ENCODE measurements at places on chromosomes 1 and 21.

GRCh38 chr1:151581451-151581850 lies 30.4 kb upstream of the SNX27 start:
- DNase-seq, result no peak

DNA sequence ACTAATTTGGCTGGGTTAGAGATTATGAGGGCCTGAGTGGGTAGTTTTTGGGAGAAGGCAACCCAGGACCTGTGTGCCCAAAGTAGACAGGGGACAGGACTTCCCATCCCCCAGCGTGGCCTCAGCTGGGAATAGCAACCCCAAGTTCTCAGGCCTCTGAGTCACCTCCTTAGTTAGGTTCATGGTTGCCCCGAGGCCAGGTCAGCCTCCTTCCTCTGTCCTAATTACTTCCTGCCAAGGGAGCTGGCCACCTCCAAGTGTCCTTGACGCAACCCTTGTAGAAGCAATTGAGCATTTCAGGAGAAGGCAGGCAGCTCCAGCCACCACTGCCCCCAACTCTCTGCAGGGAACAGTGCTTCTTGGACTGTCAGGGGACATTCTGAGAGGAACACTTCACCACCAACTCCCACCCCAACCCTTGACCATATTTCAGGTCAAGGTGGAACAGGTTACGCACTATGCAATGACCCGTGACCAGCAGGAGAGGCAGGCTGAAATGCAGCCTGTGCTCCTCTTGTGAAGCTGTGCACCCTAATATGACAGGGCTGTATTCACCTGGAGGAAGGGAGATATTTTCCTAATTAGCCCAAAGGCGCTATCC lies 5.1 kb upstream of the NT5C1A start:
- DNase-seq, result no peak

DNA sequence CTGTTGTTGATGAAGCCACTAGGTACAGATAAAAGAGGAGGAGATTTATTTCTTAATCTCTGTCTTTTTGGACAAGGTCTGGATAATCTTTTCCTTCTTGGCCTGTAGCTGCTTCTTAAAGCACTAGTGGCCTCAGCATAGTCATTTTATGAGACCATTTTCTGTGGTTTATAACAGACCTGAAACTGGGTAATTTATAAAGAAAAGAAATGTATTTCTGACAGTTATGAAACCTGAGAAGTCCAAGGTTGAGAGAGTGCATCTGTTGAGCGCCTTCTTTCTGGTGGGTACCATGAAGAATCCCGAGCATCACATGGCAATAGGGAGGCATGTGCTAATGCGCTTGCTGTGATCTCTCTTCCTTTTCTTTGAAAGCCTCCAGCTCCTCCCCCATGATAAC lies 36.7 kb upstream of the PDC start:
- no peak for DNase-seq

- no peak for DNase-seq
These were observed 79.8 kb downstream of the EPHB2 start for GRCh38 chr1:22790232-22791008.

- DNase-seq, result no peak
These were observed 37.2 kb downstream of the SLC37A1 start for GRCh38 chr21:42550817-42551216.

DNA sequence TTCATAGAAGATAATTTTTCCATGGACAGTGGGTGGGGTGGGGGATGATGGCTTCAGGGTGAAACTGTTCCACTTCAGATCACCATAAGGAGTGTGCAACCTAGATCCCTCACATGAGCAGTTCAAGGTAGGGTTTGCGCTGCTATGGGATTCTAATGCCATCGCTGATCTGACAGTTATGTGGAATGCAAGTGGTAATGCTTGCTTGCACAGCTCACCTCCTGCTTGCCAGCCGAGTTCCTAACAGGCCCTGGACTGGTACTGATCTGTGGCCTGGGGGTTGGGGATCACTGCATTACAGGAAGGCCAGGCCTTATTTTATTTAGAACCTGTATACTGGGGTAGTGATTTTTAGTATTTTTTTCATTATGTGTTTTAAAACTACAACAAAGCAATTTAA lies 22.0 kb downstream of the MAN1A2 start:
- DNase-seq, result no peak

GRCh38 chr1:168636642-168637111 lies 60.3 kb downstream of the XCL1 start:
- DNase-seq, result no peak

DNA sequence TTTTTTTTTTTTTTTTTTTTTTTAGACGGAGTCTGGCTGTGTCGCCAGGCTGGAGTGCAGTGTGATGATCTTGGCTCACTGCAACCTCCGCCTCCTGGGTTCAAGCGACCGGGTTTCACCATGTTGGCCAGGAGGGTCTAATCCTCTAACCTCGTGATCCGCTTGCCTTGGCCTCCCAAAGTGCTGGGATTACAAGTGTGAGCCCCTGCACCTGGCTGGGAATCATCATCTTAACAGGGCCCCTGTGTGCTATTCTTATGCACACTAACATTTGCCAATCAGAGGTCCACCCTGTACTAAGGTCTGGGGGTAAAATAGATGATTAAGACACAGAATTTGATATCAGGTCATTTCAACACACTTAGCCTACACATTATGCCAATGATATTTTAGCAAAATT lies 278.7 kb upstream of the CHRM3 start:
- no peak for DNase-seq

- DNase-seq, result no peak
These were observed 79.9 kb downstream of the LACTBL1 start for GRCh38 chr1:22892789-22893188.

DNA sequence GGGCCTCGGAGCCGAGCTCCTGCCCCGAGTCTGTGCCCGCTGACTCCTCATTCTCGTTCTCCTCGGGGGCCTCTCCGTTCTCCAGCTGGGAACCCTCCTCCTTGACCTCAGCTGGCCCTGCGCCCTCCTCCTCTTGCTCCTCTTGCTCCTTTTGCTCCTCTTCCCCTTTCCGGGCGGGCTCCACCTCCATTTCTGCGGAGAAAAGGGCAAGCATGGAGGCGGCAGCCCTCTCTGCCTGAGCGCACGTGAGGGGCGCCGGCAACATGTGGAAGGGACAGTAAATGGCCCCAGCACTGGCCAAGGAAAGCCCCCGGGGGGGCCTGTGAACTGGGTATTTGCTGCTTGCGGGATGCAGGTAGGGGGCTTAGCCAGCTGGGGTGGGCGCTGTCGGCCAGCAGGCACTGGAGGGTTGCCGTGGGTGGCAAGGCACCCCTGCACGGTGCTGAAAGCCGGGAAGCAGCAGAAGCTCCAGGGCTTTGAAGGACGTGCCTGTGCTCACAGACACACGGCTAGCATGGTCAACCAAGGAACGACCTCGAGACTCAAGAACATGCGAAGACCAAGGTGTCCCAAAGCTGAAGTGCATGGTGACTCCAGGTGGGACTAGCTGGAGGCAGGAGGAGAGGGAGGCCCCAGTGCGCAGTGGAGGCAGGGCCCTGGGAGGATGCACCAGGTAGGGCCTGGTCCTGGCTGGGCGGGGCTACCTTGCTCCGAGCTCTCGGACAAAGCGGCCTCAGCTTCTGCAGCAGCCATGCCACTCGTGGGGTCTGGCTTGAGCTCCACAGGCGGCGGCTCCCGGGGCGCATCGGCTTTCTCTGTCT lies 30.7 kb downstream of the ZBTB17 start:
- no peak for DNase-seq

- DNase-seq, result no peak
These were observed 406.7 kb downstream of the RWDD3 start for GRCh38 chr1:95640746-95641145.

GRCh38 chr1:8154621-8155052 lies 128.5 kb upstream of the ERRFI1 start:
- no peak for DNase-seq

DNA sequence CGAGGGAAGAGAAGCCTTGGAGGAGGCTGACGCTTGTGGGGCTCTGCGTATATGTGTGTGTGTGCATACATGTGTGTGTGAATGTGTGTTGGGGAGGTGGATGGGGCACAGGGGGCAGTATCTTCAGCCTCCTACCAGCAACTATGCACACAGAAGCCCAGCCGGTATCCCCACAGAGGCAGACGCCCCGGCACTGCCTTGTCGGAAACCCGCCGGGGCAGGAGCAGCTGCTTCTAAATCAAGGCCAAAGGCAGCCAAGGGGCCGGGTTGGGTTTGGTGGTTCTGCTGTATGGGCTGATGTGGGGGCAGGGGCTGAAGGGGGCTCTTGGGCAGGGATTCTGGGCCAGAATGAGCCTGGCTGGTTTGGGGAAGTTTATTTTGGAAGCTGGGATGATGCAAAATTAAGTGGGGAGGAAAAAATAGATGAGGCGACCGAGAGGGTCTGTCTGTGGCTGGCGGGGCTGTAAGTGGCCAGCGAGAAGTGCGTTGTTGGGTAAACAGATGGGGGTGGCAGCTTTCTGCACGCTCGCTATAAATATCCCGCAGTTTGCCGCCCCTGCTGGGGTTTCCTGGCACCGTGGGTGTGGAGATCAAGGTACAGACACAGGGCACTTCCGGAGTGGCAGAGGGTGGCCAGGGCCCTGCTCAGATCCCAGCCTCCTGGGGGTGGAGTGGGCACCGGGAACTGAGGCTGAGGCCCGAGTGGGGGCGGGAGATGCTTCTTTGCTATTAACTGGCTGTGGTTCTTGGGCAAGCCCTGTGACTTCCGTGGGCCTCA lies 11.0 kb upstream of the WNT4 start:
- no peak for DNase-seq

DNA sequence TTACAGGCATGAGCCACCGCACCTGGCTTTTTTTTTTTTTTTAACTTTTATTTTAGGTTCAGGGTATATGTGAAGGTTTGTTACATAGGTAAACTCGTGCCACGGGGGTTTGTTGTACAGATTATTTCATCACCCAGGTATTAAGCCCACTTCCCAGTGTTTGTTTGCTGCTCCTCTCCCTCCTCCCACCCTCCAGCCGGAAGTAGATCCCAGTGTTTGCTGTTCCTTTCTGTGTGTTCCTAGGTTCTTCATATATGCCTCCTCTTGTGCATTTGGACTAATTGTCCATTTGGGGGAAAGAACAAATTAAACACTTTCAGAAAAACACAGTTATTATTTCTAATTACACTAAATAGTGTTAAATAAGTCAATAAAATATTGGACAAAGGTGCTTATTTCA lies 1.1 kb upstream of the SLC2A7 start:
- no peak for DNase-seq

GRCh38 chr21:43858806-43859648 lies 6.0 kb upstream of the AGPAT3 start:
- DNase-seq, result no peak

- DNase-seq, result no peak
These were observed 8.8 kb downstream of the FMN2 start for GRCh38 chr1:240100371-240100934.

DNA sequence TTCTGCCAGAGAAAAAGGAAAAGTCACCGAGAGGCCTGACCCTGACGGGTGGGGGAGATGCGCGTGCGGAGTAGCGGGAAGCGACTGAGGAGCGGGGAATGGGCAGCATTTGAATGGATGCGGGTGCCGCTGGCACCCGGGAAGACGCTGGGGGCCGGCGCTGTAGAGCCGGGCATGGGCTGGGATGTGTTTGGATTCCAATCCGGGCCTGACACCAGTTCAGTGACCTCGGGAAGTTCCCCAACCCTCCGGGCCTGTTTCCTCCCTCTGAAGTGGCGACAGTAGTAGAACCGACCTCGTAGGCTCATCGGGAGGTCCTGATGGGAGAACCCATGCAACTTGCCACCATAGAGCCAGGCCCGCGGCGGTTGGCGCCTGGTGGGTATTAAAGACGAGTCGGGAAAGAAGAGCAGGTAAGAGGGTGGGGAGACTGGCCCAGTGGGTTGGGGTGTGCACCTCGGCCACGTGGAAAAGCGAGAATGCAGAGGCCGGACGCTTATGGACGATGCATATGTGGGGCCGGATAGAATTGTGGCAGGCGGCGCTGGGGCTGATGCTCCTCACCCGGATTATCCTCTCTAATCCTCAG lies 642 bp upstream of the SLC16A1 start:
- DNase-seq, result peak; percentile 57

- DNase-seq, result no peak
These were observed 26.7 kb upstream of the ZBTB8B start for GRCh38 chr1:32438136-32438535.

- no peak for DNase-seq
These were observed 41.1 kb downstream of the C1orf198 start for GRCh38 chr1:230827081-230827681.

GRCh38 chr1:109655615-109656519 lies at the start of gene GSTM4:
Gene GSTM4, plus strand, starts transcription at chr1:109656099. Its CDS starts 291 bp downstream, at chr1:109656390.
- DNase-seq, result peak; percentile 80

GRCh38 chr1:200654660-200655059 lies 15.0 kb downstream of the DDX59 start:
- no peak for DNase-seq

- DNase-seq, result no peak
These were observed 55.3 kb upstream of the CNTN2 start for GRCh38 chr1:204987689-204988088.

DNA sequence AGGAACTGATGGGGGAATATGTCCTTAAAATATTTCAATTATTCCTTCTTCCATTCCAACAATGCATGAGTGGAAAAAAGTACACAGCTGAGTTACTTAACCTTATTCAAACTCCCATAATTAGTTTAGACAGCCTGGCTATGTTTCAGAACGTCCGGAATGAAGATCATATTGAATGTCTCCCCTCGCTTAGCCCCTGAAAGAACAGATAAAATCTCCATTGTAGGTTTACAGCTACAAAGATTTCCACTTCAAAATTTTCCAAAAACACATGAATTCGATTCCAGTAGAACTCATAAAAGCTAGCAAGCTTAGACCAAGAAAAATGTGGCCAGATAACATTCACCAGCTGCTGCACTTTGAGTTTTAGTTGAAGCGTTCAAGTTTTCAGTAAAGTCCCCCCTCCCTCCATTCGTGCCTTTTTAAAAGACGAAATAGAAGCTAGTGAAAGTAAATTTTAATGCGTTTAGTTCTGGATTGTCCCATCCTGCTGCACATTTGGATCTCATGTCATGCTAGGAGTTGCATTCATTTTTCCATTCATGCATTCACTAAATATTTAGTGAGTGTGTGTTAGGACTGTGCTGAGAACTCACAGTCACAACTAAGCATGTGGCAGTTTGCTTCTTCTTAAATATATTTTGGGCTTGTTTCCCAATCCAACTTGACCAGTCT lies 29.4 kb upstream of the SSX2IP start:
- DNase-seq, result no peak
